ENCODE measurements at places on chromosomes 3 and 15. TPM values are rescaled to one million over a fixed set of nuclear protein-coding genes. Genes with fewer than 3 reads are reported as not detected.
A peak's percentile ranks its signal among the peaks of the same experiment; 100 is the strongest.

DNA sequence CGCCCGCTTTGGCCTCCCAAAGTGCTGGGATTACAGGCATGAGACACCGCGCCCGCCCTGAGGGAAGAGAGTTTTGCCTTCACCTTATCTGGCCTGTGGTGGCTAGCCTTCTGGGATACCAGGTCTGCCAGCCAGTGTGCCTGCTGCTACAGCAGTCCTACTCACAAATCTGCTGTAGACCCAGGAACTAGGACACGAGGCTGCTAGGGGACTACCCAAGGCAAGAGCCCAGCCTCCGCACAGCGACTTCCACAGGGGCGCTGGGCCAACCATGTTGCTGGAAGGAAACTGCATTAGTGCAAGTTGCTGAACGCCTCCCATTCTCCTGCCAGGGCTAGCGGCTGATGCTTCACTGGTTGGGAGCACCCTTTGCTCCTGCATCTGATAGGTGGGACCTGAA is 53.7 kb downstream of the DHX30 start:
- DNase-seq = no peak

GRCh38 chr3:124558991-124559845 is 171.0 kb upstream of the UMPS start:
- peak; percentile 91 for DNase-seq

APOD gene
- 0.63 TPM for total RNA-seq

EIF3J gene
- total RNA-seq = 120 TPM
